Myocyte (in vitro differentiated cells): ENCODE measurements at places on chromosomes 16 and 17. TPM values are rescaled to one million over a fixed set of nuclear protein-coding genes. Genes with fewer than 3 reads are reported as not detected.

GRCh38 chr17:14321980-14322776 is 21.3 kb downstream of the HS3ST3B1 start:
- no peak for DNase-seq

DNA sequence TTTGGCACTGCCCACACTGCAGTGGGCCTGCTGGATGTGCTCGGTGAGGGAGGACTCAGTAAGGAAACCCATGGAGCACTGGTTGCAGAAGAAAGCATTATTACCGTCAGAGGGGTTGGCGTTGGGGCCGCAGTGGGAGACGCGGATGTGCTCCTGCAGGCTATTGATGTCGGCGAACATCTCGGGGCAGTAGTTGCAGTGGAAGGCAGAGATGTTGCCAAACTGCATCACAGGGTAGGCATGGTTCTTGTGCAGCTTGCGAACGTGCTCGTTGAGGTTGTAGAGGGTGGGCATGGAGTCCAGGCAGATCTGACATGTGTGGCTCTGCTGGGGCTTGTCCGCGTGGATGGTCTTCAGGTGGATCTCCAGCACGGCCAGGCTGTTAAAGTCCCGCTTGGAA is 218.4 kb downstream of the ZNF423 start:
- DNase-seq = no peak

The DLX4 gene
- total RNA-seq = not detected in 2 replicates

- DNase-seq = no peak
These were observed 148.9 kb downstream of the HS3ST2 start for GRCh38 chr16:22962905-22963304.

The CTRB2 gene
- 2.3 and 6.1 TPM in 2 replicates for total RNA-seq

GRCh38 chr16:50273888-50274325 is 7.6 kb downstream of the ADCY7 start:
- no peak for DNase-seq

- peak; percentile 1 for DNase-seq
These were observed 389.9 kb downstream of the UTP18 start for GRCh38 chr17:51650202-51650601.

- no peak for DNase-seq
These were observed 11.9 kb downstream of the CASKIN2 start for GRCh38 chr17:75503337-75503950.

The RPL19 gene
- total RNA-seq = 1,695 and 1,875 TPM in 2 replicates

The DPEP2 gene
- 0.05 TPM in 1 of 2 replicates, not detected in the other for total RNA-seq

- DNase-seq = peak; percentile 59
These were observed 618 bp downstream of the TRIM47 start for GRCh38 chr17:75877752-75878173.

The TAX1BP3 gene
- 95.1 and 122 TPM in 2 replicates for total RNA-seq

DNA sequence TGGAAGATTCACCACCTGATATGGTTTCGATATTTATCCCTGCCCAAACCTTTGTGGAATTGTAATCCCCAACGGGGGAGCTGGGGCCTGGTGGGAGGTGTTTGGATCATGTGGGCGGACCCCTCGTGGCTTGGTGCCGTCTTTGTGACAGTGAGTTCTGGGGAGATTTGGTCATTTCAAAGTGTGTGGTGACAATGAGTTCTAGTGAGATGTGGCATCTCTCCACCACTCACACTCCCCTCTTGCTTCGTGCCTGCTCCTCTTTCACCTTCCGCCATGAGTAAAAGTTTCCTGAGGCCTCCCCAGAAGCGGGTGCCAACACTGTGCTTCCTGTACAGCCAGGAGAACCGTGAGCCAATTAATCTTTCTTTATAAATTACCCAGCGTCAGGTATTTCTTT is 9.7 kb downstream of the CCDC57 start:
- DNase-seq = no peak

DNA sequence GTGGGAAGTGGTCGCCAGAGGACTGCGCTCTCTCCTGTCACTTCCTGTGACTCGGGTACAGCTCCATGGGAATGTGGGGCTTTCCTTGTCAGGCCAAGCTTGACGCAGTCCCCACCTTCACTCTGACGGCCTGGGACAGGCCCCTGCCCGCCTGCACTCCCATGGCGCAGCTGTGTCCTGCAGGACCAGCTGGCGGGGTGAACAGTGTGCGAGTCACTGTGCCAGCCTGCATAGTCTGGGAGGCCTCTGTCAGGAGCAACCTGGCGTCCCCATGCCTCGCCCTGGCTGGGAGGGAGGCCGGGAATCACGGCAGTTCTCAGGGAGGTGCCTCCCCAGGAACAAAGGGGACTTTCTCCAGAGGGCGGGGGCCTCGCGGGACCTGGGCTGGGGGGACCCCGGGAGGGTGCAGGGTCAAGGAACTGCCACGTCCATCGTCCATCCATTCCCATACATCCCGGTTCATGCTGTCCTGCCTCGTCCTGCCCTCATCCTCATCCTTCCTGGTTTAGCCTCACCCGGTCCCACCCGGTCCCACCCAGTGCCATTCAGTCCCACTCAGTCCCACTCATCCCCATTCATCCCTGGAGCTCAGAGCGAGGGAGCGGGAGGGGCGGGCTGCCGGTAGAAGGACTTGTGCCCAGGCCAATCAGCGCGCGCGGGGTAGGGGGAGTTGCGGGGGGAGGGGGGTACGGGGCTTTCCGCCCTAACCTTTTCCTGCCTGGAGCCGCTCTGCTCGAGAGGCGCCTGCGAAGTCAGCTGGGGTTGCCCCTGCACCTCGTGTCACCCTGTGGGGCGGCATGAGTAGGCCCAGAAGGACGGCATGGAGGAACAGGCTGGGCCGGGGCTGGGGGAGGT is 13.4 kb downstream of the FLYWCH1 start:
- DNase-seq = peak; percentile 64

DNA sequence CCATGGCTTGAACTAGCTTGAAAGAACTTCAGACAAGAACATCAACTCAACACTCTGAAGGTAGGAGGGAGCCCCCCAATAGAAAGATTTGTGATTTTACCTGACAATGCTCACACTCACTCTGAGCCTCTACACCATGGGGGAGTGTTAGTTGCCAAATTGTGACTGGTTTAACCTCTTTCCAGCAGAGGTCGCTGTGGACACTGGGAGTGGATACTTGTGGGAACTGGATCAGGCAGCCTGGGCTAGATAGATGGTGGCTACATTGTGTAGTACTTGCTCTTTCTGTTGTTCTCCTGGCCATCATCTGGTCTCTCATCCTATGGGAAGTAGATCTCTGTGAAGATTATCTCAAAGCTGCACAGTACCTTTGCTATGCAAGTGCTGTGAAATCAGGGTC is 2.9 kb downstream of the SMPD3 start:
- peak; percentile 11 for DNase-seq

- no peak for DNase-seq
These were observed 48.8 kb downstream of the MRM3 start for GRCh38 chr17:830950-831349.

DNA sequence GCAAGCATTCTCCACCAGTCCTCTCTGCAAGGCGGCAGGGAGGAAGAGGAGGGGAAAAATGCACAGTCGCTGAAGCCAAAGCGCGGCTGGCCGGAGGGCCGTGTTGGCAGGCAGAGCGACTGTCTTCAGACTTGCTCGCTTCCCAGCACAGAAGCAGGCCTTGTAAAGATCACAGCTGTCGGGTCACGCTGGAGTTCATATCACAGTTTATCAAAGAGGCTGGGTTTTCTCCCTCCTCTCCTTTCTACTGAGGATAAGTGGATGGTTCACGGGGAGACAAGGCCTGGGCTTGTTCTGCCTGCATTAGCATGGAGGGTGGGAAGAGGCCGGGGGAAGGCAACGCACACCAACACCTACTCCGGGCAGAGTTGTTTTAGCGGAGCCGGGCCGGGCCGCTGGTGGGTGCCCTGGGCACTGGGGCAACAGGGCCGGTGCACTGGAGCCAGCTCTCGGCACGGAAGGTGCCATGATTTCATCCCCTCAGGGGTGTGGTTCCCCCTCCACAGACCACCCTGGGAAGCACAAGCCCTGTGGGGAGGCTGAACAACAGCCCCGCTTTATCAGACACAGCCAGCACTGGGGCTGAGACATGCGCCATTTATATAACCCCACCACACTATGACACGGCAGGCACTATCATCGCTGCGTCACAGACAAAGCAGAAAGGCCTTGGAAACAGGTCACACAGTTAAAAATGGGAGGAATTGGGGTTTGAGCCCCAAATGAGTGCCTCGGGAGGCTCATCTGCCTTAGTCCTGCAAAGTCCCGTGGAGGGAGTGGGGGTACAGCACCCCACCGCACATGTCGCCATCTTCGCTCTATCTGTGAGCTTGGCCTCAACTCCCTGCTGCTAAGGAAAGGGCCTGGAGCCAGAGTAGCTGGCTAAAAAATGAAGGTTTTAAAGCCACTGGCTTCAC is 40.3 kb upstream of the MTSS2 start:
- no peak for DNase-seq

- peak; percentile 97 for DNase-seq
These were observed 33.7 kb downstream of the GINS3 start for GRCh38 chr16:58425756-58426494.

GRCh38 chr17:78396441-78397337 is 18.2 kb downstream of the PGS1 start:
- DNase-seq = peak; percentile 82

- DNase-seq = no peak
These were observed 13.0 kb downstream of the CBX4 start for GRCh38 chr17:79826204-79826680.

- peak; percentile 89 for DNase-seq
These were observed 1.2 kb upstream of the METTL26 start for GRCh38 chr16:637081-638018.

The FOXF1 gene
- not detected in 2 replicates for total RNA-seq

DNA sequence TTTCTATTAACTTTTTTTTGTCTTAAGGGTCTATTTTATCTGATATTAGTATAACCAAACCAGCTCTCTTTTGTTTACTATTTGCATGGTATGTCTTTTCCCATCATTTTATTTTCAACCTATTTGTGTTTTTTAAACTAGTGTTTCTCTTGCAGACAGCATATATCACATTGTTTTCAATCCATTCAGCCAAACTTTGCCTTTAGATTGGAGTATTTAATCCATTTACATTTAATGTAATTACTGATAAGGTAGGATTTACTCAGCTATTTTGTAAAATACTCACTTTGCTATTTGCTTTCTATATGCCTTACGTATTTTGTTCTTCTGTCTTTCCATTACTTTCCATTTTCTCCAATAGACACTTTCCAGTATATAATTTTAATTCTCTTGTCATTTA is 108.0 kb upstream of the NACA2 start:
- no peak for DNase-seq

The KAT7 gene
- total RNA-seq = 28.5 and 34.9 TPM in 2 replicates

DNA sequence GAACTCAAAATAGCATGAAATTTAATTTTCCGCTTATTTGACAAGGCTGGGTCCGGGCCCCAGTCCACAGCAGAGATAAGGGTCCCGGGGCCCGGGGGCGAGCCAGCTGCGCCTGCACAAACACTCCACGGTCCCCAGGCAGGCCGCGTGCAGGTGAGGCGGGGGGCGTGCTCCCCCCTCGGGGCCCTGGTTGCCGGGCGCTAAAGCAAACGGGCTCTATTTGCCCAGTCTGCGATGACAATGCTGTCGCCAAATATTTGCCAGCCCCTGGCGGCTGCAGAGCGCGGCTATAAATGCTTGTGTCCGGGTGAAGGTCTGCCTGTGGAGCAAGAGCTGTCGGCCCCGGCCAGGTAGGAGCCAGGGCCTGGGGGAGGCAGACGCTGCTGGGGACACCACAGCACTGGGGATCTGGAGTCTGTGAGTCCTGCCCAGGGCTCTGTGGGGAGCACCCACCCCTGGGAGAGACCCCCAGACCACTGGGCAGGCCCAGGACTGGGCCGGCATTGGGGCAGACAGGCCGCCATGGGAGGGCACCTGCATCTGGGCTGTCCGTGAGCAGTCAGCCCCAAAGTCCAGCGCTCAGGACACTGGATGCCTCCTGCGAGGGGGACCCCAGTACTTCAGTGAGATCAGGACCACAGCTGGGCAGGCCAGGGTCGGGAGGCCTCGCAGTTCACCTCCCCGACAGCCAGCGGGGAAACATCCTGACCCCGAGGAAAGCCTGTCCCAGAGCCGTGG is at the start of gene PERCC1:
Gene PERCC1 (plus strand): TSS at position 320 of the 738 bp plus-strand sequence. CDS start 1,516 bp downstream, outside the sequence.
- no peak for DNase-seq

The PSMC3IP gene
- total RNA-seq = 1.2 and 2.3 TPM in 2 replicates

DNA sequence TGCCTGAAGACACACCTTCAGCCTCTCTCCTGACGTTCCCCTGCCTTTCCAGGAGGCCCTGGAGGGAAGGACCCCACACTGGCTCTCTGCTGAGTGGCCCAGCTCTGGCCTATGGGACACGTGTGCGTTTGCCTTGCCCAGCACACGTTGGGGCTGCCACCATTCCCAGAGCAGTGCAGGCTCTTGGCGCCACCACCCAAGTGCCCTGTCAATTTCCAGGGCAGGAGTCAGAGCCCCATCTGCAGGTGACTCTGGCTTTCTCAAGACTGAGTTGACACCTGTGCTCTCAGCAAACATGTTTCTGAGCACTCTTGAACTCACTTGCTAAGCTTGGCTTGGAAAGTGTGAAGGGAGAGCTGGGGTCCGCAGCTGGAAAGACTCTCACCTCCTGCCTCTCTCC is 4.7 kb upstream of the IRF8 start:
- DNase-seq = no peak

The BRCA1 gene
- total RNA-seq = 4.9 and 5.2 TPM in 2 replicates

- DNase-seq = no peak
These were observed 340.7 kb upstream of the DYNLRB2 start for GRCh38 chr16:80200079-80200478.

The CDH8 gene
- total RNA-seq = 13.6 and 38.7 TPM in 2 replicates

The CD68 gene
- total RNA-seq = 7.6 and 9.1 TPM in 2 replicates

GRCh38 chr17:43782913-43783680 is 2.9 kb downstream of the CFAP97D1 start:
- DNase-seq = no peak

GRCh38 chr16:969508-970385 is 1.0 kb downstream of the LMF1 start:
- DNase-seq = peak; percentile 56

GRCh38 chr17:72030067-72030899 is 90.5 kb upstream of the SOX9 start:
- peak; percentile 62 for DNase-seq

DNA sequence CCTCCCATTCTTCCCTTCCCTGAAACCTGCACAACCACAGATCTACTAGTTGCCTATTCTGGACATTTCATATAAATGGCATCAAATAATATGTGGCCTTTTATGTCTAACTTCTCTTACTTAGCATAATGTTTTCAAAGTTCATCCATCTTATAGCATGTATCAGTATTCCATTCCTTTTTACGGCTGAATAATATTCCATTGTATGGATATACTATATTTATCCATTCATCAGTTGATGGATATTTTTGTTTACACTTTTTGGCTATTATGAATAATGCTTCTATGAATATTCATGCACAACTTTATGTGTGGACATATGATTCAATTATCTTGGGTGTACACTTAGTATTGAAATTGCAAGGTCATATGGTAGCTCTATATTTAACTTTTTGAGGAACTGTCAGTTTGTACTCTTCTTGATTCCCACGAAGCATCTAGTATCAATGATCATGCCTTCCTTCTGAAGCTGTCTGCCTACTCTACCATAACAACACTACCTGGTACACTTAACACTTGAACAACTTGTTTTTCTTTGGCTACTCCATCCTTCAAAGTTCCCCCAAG is 12.7 kb upstream of the CHD3 start:
- no peak for DNase-seq

The CES4A gene
- total RNA-seq = 0.10 and 0.19 TPM in 2 replicates

- no peak for DNase-seq
These were observed 75.1 kb downstream of the MARF1 start for GRCh38 chr16:15567823-15568222.
